ENCODE measurements at places on chromosomes 11 and 22.

GRCh38 chr11:130403967-130404366 lies 24.4 kb downstream of the ADAMTS8 start:
- no peak for DNase-seq

- no peak for DNase-seq
Observed at GRCh38 chr11:46543564-46543963, 50.3 kb downstream of the AMBRA1 start.

DNA sequence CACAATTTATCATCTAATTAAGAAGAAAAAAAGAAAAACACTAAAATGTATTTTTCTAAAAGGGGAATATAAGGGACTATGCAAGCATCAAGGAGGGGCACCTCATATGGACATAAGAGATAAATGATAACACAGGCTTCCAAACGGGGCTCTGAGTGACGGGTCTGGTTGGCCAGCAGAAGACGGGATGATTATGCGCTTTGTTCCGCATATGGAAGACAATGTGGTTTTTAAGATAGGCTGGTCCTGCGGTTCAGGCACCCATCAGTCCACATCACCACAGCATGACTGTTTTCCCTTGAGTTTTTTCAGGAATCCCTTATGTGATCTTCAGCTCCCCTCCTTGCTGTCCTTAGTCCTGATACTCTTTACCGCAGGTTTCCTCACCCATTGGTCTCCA lies 404.6 kb downstream of the OPCML start:
- DNase-seq, result no peak

DNA sequence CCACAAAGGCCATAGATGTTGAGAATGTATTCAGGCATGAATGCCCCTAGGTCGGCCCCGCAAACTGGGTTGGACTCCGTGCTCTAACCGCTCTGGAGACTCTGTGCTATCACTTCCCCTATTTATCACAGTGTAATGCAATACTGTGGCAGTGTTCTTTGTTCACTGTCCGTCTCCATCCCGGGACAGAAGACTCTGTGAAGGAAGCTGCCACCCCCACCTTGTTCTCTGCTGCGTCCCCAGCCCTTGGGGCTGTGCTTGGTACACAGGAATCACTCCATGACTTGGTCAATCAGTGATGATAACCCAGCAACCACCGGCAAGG lies 57.6 kb downstream of the TSPAN18 start:
- DNase-seq, result no peak

DNA sequence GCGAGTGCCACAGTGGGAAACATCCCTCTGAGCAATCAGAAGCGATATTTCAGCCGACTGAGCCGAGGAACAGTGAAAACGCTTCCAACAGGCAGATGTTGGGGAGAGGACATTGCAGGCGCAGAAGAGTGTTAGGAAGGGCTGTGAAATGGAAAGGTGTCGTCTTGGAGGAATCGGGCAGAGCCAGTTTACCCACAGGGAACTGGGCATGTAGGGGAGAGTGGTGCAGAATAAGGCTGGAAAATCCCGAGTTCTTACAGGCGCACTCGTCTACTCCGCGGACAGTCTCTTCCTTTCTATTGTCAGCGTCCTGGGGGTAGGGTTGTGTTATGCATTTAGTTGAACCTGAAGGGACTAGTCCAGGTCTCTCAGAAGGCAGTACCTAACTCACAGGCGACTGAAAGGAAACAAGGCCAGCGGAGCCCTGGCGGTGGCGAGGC lies 1.1 kb upstream of the APLP2 start:
- DNase-seq, result no peak

GRCh38 chr11:89321401-89321800 lies 143.7 kb downstream of the TYR start:
- no peak for DNase-seq

GRCh38 chr11:792873-793272 lies 3.0 kb upstream of the CEND1 start:
- DNase-seq, result no peak

GRCh38 chr11:128116885-128117284 lies 470.5 kb downstream of the ETS1 start:
- no peak for DNase-seq

- no peak for DNase-seq
Observed at GRCh38 chr11:69123593-69124545, 31.9 kb upstream of the SMIM38 start.

DNA sequence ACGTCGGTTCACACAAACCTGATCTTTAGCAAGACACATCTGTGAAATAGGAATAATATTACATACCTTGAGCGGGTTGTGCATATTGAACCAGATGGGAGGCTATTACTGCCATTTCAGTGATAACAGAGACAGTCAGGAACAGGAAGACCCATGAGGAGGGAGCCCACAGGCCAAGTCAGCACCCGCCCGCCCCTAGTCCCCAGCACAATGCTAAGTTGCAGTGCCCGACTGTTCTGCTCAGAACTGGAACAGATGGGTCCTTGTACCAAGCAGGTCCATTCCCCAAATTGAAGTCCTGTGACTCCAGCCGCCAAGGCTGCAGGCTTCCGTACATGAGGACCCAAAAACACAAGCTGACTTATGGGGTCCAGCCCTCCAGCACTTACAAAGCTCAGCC lies 9.3 kb downstream of the CXCR5 start:
- DNase-seq, result no peak

- DNase-seq, result no peak
Observed at GRCh38 chr22:21727159-21727558, 8.4 kb downstream of the YPEL1 start.

Measured in activated CD4-positive, alpha-beta T cell treated with anti-CD3 and anti-CD28 coated beads for 4 hours (primary cell).